ENCODE measurements at places on chromosomes 5 and 9.

- DNase-seq, result no peak
Measured at GRCh38 chr9:93531374-93531773, 45.0 kb upstream of the PHF2 start.

GRCh38 chr9:89380437-89381307, 62.4 kb downstream of the SECISBP2 start:
- DNase-seq, result no peak

DNA sequence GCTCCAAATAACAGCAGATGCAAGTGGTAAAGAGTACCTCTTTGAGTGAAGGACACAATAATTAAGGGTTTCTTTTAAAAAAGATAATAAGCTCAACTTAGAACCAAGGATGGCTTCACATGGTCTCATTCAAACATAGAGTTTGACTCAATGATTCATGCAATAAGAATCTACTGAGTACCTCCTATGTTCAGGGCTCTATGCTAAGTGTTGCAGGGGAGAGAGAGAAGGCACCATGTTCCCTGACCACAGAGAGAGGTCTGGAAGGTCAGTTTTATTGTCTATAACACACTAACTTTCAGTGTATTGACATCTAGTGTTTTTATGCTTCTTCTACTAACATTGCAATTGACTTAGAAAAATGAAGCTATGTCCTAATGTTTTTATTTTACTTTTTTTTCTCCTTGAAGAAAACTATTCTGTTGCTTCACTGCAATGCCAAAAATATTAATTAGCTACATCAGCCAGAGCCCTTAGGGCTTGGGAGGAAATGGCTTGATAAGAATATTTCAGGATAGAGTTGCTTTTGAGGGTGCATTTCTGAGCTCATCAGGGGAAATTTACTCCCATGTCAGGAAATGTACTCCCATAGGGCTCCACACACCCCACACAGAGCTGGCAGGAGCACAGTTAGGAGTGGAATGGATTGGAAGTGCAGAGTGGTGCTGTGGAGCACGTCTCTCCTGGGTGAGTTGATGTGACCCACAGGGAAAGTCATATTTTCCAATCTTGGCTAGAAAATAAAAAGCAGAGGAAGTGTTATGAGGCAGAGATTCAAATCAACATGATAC, 106.6 kb downstream of the PDE8B start:
- DNase-seq, result no peak

GRCh38 chr5:179290681-179291540, 54.4 kb downstream of the ADAMTS2 start:
- no peak for DNase-seq

GRCh38 chr5:171673328-171673727, 112.3 kb upstream of the SMIM23 start:
- DNase-seq, result no peak

DNA sequence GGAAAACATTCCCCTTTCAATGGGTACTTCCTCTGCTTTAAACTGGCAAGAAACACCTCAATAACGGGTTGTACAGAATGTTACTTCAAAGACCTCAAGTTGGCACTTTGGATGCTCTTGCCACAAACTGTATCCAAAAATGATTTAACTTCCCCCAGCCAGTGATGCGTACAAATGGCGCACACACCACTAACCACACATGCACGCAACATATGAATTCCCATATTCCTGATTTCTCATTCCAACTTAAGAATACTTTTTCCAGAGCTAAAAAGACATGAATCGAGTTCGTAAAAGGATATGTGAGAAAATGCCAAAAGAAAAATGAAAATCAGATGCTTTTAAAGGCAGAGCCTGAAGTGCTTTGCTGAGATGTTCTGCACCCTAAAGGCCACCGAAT, 388.0 kb upstream of the PIK3R1 start:
- DNase-seq, result no peak

- no peak for DNase-seq
Measured at GRCh38 chr9:78309066-78309465, 12.1 kb downstream of the PSAT1 start.

- DNase-seq, result no peak
Measured at GRCh38 chr5:78819707-78820106, 165.4 kb downstream of the ARSB start.

All from activated CD4-positive, alpha-beta T cell treated with anti-CD3 and anti-CD28 coated beads, Interleukin-2, amount 50 U/mL, for 48 hours (primary cell).